CD4-positive, alpha-beta T cell treated with Interleukin-17A for 1 hour (primary cell): ENCODE measurements at places on chromosomes 12 and 14.

DNA sequence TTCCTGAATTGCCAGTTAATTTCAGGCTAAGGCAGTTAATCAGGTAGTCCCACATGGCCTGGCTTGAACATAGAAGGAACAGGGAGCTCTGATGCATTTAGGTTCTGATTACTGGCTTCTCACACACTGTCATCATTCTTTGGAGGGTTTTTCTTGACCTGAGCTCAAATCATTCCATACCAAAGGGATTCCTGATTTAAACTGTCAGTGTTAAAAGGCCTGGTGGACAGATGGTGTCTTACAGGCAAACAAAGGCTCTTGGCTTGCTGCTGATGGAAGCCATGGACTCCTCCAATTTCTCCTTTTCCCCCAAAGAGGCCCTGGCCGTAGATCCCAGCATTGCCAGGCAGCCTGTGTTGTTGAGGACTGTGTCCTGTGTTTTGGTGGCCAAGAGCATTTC lies 30.2 kb downstream of the CACNA1C start:
- DNase-seq: no peak

DNA sequence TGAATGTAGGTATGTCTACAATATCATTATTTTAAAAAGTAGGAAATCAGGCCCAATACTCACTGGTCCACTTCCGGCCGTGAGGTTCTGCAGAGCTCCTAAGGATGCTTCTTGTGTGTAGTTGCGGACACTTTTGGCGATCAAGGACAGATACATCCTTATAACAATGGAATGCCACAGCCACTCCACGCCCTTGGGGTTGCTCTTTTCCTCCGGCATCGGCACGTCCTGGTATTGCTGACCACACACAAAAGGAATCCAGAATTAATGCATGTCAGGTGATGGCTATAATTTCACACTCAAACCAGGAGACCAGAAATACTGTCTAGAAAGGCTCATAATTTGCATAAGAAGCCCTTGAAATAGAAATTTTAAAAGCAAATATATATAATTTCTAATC lies 65.6 kb upstream of the YARS2 start:
- no peak for DNase-seq

GRCh38 chr14:99260587-99261551 lies 11.1 kb downstream of the BCL11B start:
- DNase-seq: peak; percentile 80

DNA sequence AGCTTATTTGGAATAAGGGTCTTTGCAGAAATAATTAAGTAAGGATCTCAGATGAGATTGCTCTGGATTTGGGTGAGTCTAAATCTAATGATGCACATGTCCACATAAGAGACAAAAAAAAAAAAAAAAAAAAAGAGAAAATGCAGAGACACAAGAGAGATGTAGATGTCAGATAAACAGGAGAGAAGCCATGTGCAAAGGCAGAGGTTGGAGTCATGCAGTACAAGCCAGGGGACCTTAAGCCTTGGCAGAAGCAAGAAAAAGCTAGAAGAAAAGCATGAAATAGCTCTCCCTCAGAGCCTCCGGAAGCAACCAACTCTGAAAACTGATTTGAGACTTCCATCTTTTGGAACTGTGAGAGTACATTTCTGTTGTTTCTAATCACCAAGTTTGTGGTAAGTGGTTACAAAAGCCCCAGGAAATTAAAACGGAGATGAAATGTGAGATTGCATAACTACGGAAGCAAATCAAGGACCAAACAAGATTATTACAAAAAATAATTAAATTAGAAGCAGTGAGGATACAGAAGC lies 1304.0 kb upstream of the SEL1L start:
- DNase-seq: no peak

- no peak for DNase-seq
These were observed 419.4 kb downstream of the RAD51B start for GRCh38 chr14:68238976-68239375.

- no peak for DNase-seq
These were observed 211.6 kb downstream of the SLC6A15 start for GRCh38 chr12:84701041-84701440.

GRCh38 chr12:58513301-58513834 lies 406.9 kb downstream of the LRIG3 start:
- DNase-seq: no peak

DNA sequence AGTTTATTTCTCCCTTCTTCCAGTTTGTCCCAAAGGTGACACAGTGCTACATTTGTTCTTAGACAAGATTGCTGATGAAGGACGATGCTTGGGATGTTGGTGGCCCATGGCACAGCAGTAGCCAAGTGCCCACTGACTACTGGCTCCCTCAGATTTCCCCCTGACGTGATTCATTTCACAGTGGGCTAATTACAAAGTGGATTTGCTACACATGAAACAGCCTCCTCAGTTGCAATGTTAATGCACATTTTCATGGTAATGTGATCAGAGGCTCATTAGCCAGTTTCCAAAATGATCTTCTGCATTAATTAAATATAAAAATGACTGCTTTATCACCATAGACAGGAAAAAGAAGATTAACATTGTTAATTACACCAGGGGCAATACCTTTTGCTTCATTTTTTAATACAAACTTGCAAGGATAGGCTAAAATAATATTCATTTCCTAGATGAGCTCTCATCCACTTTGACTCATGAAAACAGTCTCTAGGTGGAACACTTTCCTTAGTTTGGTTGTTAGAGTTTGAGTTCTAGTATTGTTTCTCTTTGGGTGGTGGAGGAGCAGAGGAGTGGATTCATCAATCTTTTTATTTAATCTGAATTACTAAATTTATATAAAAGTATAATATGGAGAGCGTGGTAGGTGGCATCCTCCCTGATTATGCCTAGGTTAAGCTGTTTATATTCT lies 250.9 kb downstream of the PDZRN4 start:
- no peak for DNase-seq

DNA sequence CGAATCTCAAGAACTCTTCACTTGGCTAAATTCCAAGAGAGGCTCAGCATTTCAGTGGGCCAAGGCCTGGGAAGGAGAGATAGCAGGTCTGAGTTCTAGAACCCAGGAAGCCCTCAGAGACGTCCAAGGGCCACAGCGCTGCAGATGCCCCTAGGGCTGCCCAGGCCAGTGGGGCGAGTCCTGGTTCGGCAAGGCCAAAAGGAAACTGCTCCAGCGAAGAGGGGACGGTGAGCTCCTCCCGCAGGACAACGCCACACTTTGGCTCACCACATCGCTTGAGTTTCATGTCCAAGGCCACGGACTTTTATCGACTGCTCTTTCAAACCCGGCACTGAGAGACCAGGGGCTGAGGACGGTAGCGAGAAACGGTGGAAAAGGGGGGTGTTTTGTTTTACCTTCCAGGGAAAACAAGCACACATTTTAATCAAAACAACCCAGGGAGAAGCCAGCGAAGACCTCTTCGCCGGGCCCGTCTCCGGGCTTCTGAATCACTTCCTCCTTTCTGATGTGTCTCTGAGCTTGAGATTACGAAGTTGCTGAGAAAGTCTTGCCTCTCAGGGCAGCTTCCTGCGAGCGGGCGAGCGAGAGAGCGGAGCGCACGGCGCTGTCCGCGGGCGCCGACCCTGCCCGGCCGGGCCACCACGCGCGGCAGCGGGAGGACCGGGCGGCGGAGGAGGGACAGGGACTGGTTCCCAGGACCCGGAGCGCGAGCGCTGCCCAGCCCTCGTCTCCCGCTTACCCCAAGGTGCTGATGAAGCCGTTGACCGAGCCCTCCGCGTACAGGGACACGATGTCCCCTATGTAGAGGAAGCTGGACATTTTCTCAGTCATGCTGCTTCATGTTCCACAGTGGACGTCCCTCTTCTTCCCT lies 808 bp downstream of the ITPR2 start:
- peak; percentile 70 for DNase-seq

DNA sequence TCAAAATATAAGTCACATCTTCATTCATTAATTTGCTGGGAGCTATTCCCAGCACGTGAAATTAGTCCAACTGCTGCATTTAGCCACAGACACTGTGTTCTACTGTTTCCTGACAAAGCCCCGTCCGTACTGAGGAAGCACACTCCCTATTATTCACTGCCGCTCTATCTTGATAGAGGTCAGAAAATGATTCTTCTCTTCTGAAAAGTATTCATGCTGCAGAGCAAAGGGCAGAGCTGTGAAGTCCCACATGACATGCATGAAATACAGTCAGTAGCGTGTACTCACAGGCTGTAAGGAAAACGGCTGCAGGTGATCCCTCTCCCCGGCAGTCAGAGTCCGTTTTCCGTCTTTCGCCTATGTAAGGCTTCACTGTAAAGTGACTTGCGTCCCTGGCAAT lies 302.5 kb upstream of the FKBP4 start:
- DNase-seq: no peak

DNA sequence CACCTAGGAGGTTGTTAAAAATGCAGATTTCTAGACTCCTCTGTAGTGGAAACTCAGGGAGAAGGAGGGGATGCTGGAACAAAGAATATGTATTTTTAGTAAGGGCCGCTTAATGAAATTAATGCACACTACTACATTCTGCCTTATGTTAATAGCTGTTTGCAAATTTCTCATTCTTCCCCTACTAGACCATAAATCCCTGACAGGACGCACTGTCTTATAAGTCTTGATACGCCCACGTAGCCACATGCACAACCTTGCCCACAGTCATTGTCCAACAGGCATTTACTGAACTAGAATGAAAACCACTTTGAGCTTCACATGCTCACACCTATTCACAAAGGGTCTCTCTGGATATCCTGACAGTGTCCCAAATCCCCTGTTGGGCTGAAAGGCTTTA lies 10.5 kb downstream of the KRT2 start:
- DNase-seq: no peak

- DNase-seq: no peak
These were observed 39.6 kb downstream of the CHST11 start for GRCh38 chr12:104496336-104496735.

DNA sequence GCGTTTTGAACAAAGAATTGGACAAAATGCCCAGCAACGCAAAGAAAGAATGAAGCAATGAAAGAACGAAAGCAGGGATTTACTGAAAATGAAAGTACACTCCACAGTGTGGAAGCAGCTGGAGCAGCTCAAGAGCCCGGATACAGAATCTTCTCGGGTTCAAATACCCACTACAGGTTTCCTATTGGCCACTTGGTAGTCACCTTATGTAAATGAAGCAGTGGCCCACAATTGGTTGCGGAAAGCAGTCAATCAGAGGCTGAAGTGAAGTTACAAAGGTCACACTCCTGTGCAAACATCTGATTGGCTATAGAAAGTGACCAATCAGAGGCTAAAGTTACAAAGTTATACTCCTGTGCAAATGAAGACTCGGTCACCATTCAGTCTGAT lies 15.0 kb upstream of the PPP1R13B start:
- no peak for DNase-seq

DNA sequence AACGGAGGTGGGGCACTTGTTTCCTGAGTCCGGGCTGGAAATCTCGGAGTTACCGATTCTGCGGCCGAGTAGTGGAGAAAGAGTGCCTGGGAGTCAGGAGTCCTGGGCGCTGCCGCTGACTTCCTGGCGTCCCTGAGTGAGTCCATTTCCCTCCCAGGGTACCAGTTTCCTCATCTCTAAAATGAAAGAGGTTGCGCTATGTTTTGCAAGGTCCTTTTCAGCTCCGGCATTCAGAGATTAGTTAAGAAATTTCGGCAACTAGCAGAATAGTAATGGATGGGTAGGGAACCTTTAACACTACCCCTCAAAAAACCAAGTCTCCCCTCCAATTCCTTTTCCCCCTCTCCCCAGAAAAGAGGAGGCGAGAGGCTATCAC lies 724 bp downstream of the BLOC1S1 start:
- no peak for DNase-seq

- no peak for DNase-seq
These were observed 43.8 kb downstream of the MED13L start for GRCh38 chr12:116233669-116234068.

DNA sequence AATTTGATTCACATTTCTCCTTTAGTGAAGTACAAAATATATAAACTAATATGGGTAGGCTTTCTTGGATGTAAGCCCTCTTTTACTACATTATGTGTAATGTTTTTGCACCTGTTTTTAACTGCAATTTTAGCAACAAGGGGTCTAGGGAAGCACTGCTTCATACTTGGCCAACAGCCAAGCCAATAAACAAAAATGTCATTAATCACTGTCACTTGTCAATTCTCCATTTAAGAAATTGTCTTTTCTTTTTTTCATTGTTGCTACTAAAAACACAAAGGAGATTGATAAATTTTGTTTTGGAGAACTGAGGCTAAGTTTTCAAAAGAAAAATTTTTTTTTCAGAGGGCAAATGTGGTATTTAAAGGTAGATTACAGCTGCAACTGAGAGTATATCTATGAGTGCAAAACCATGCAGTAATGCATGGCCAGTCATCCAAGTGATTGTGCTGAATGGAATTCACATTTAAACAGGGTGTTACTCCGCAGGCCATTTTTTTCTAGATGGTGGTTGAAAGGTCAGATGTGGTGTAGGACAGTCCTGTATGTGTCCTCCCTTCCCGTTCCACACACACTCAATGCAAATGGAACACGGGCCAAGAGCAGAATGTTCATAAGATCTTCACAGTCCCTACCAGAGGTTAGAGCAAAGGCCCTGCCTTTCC lies 503.0 kb upstream of the LMO3 start:
- no peak for DNase-seq

GRCh38 chr14:30638926-30639325 lies 16.8 kb downstream of the SCFD1 start:
- no peak for DNase-seq

DNA sequence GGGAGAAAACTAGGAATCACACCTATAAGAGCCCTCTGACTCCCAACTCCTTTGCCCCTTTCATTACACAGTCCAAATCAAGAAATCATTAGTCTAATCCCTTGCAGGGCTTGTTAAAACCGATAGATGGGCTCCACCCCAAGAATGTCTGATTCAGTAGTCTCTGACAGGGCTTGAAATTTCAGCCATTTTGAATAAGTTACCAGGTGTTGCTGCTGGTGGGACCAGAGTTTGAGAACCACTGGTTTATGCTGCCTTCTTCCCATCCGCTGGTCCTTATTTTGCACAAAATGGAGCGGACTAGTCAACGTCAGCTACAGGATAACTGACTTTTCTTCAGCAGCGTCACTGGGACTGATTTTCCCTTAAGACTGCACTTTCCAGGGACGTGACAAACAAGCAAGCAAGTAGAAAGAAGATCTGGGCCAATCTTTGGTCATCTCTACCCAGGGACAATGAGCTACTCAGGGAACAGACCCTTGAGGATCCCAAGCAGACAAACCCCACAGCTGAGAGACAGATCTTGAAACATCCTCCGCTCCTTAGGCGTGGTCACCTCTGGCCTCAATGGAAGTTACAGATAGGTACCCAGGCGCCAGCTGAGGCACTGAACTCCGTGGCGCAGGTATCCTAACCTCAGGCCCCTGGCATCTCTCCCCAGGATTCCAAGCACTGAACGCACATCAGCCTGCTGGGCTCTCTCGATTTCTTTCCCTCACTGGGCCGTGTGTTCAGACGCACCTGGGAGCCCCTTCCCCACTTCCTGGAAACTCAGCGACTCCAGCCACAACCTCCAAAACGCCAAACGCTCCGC lies 900 bp downstream of the KCTD10 start:
- no peak for DNase-seq

- DNase-seq: peak; percentile 21
These were observed 37.7 kb downstream of the LRRC74A start for GRCh38 chr14:76863724-76864407.

DNA sequence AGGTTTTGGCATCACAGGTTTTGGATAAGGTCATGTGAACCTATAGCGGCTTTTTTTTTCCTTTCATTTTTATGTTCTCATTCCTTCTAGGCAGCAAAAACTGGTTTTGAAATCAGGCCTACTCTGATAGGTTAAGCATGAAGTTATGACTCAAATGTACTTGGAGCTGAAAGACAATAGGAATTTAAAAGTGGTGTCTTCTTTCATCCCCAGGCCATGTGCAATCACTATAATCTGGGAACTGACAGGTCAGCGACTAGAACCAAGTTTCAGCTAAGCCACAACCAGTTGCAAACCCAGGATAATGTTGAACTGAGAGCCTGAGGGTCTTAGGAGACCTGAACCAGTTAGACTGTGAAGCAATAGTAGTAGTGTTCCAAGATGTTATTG lies 74.3 kb downstream of the ANO6 start:
- DNase-seq: no peak
